CD8-positive, alpha-beta memory T cell (primary cell): ENCODE measurements at places on chromosomes 16 and 17. TPM values are rescaled to one million over a fixed set of nuclear protein-coding genes. Genes with fewer than 3 reads are reported as not detected.

Gene KRTAP9-4
- polyA plus RNA-seq: not detected

Gene EVI2B
- 97.4 TPM for polyA plus RNA-seq

Gene TELO2
- 14.0 TPM for polyA plus RNA-seq

Gene KRTAP9-8
- polyA plus RNA-seq: not detected

Gene TP53TG3C
- not detected for polyA plus RNA-seq

Gene NPTX1
- not detected for polyA plus RNA-seq

Gene STH
- polyA plus RNA-seq: not detected

Gene JPH3
- not detected for polyA plus RNA-seq

Gene TBC1D3C
- polyA plus RNA-seq: not detected

Gene FOXL1
- not detected for polyA plus RNA-seq

Gene CCL17
- polyA plus RNA-seq: not detected

Gene NSMCE1
- 132 TPM for polyA plus RNA-seq

Gene TOX3
- not detected for polyA plus RNA-seq

Gene MYH1
- not detected for polyA plus RNA-seq

Gene PLXDC1
- polyA plus RNA-seq: 10.3 TPM

Gene KRTAP4-3
- not detected for polyA plus RNA-seq

Gene SECTM1
- 1.9 TPM for polyA plus RNA-seq

Gene DNASE1L2
- not detected for polyA plus RNA-seq

Gene ALOX12B
- polyA plus RNA-seq: not detected

Gene TP53
- polyA plus RNA-seq: 33.5 TPM

Gene CD300LB
- not detected for polyA plus RNA-seq

Gene GNAO1
- polyA plus RNA-seq: 0.86 TPM

Gene SLC13A2
- polyA plus RNA-seq: not detected

Gene ABCA3
- polyA plus RNA-seq: 4.1 TPM

Gene CASKIN1
- polyA plus RNA-seq: not detected

Gene VMO1
- polyA plus RNA-seq: not detected

Gene PTRH2
- polyA plus RNA-seq: 15.9 TPM

Gene DNAH2
- not detected for polyA plus RNA-seq

Gene TEKT5
- not detected for polyA plus RNA-seq

Gene CDK3
- not detected for polyA plus RNA-seq

Gene OR4D1
- polyA plus RNA-seq: 1.7 TPM

Gene AATK
- not detected for polyA plus RNA-seq

Gene PDK2
- polyA plus RNA-seq: 41.2 TPM

Gene SSH2
- 35.9 TPM for polyA plus RNA-seq

Gene OR1F1
- not detected for polyA plus RNA-seq

Gene HLF
- 0.59 TPM for polyA plus RNA-seq

Gene ZNF205
- not detected for polyA plus RNA-seq

Gene STX1B
- polyA plus RNA-seq: 0.03 TPM

Gene ASB16
- 0.10 TPM for polyA plus RNA-seq

Gene HSD11B2
- not detected for polyA plus RNA-seq

Gene FN3KRP
- 20.7 TPM for polyA plus RNA-seq

Gene SOST
- not detected for polyA plus RNA-seq

Gene CLEC18A
- polyA plus RNA-seq: not detected

Gene TBC1D3K
- not detected for polyA plus RNA-seq

Gene LPCAT2
- polyA plus RNA-seq: 0.29 TPM

Gene FAM171A2
- polyA plus RNA-seq: 0.28 TPM

Gene SLC5A10
- polyA plus RNA-seq: not detected

Gene RBFOX1
- polyA plus RNA-seq: not detected

Gene RGS11
- not detected for polyA plus RNA-seq

Gene FA2H
- not detected for polyA plus RNA-seq

Gene IRF8
- 2.1 TPM for polyA plus RNA-seq

Gene CSH1
- not detected for polyA plus RNA-seq

Gene CLEC10A
- not detected for polyA plus RNA-seq

Gene SP2
- 13.4 TPM for polyA plus RNA-seq
